ENCODE measurements at places on chromosomes 3 and 15. TPM values are rescaled to one million over a fixed set of nuclear protein-coding genes. Genes with fewer than 3 reads are reported as not detected.

The PGBD4 gene
- 3.4 TPM for total RNA-seq

The IMPG2 gene
- 2.4 TPM for total RNA-seq

The ZMAT3 gene
- 15.1 TPM for total RNA-seq

The B3GNT5 gene
- total RNA-seq: 19.9 TPM

The THBS1 gene
- total RNA-seq: 58.4 TPM

The TICRR gene
- 5.7 TPM for total RNA-seq

The IL17RD gene
- 29.3 TPM for total RNA-seq

GRCh38 chr3:140347151-140347550, 330.7 kb upstream of the TRIM42 start:
- DNase-seq: no peak

DNA sequence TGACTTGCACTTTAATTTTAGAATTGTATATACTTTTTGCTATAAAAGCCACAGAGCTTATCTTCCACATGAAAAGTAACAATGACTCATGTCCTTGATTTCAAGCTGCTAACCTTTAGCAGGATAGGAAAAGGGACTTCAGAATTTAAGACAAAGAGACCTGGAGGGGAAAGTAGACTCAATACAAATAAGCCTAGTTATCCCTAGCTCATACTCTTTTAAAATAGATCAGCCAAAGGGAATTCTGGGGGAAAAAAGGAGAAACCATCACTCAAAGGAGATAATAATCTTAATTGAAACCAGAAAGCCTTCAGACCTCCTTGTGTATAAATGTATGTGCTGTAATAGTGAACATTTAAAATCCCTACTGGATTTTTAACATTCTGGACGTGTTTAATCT, 930.3 kb downstream of the NTRK3 start:
- DNase-seq: no peak

- DNase-seq: no peak
Observed at GRCh38 chr15:89785064-89785773, 9.1 kb downstream of the MESP2 start.

- DNase-seq: no peak
Observed at GRCh38 chr15:66824424-66824823, 122.4 kb downstream of the SMAD6 start.

GRCh38 chr3:189516039-189516438, 115.2 kb upstream of the TP63 start:
- no peak for DNase-seq

- no peak for DNase-seq
Observed at GRCh38 chr3:123678108-123678511, 93.3 kb upstream of the HACD2 start.

DNA sequence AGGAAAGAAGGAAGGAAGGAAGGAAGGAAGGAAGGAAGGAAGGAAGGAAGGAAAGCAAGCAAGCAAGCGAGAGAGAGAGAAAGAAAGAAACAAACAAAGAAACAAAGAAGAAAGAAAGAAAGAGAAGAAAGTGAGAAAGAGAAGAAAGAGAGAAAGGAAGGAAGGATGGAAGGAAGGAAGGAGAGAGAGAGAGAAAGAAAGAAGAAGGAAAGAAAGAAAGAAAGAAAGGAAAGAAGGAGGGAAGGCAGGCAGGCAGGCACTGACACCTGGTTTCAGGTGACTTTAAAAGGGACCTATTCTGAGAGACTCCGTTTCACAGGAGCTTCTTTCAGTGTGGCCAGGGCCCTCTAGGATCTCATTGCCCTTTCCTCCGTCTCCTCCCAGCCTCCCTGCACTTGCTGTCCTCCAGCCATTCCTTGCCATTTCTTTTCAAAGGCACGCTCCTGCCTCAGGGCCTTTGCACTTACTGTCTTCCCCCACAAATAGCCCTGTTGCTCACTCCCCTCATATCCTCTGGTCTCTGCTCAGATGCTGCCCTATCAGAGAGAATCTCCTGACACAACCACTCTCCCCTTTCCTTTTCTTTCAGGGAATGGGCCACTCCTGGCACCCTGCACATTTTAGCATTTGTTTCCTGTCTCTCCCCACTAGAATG, 31.5 kb downstream of the IL12A start:
- no peak for DNase-seq

DNA sequence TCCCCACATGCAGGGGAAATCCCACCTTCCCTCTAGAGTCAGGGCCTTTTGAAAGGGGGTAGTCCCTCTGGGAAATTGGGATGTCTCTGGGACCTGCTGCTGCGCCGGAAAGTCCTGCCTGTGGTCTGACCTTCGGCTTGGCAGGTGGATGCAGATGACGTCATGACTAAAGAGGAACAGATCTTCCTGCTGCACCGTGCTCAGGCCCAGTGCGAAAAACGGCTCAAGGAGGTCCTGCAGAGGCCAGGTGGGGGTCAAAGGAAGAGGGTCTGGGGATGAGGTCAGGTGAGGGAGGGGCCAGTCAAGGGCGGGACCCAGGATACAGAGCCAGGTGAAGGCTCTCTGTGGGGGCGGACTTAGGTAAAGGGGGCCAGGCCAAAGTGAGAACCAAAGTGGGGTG, 16.2 kb downstream of the PTH1R start:
- no peak for DNase-seq

DNA sequence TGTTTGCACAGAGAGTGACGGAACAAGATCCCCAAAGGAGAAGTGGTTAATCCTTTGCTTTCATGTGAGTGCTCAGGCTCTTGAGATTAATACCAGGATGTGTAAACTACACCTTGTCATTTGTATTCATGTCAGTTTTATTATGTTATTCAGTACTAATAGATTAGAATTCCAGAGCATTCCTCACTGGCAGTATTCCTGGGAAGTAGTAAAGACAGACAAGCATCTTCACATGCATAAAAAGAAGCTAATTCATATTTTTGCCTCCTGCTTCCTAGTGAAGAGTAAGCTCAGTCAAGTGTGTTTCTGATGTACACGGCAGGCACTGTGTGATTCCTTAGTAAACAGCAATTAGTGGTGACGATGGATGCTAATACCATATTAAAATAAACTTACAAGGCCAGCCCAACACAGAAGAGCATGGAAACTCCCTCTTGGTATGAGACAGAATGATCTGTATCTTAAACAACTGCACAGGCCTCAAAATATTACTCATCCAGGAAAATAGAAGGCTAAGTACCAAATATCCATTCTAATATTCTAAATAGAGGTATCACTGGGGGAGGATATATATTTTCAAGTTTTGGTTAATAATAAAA, 336.8 kb upstream of the MCTP2 start:
- DNase-seq: no peak

DNA sequence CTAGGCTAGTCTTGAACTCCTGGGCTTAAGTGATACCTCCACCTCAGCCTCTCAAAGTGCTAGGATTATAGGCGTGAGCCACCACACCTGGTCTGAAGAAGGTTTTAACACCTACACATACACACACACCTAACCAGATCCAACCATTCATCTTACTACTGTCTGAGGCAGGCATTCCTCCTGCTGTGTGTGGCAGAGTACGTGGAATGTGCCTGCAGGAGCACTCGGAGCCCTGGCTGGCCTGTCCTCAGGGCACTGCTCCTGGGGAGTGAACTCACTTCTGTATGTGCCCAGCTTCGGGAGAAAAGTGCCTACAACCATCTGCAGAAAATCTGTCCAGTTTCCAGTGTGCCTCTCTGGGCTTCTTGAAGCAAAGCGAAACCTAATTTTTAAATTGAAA, 58.2 kb upstream of the LIMD1 start:
- no peak for DNase-seq

DNA sequence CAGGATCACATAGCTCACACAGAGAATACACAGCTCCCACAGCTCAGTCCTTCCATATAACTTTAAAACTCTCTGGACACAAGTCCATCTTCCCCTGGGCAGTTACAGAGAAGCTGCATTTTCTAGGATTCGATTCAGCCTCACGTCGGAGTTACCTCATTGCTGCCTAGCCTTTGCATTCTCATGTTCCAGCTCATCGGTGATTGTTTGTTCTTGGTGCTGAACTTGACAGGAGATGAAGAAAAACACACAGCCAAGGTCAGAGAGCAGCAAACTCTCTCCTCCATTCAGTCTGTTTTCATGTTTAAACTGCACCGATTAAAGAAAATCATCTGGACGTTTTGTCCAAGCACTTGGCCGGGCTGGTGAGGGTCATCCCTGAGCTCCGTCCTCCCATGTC, 375.5 kb upstream of the CFAP20DC start:
- no peak for DNase-seq

DNA sequence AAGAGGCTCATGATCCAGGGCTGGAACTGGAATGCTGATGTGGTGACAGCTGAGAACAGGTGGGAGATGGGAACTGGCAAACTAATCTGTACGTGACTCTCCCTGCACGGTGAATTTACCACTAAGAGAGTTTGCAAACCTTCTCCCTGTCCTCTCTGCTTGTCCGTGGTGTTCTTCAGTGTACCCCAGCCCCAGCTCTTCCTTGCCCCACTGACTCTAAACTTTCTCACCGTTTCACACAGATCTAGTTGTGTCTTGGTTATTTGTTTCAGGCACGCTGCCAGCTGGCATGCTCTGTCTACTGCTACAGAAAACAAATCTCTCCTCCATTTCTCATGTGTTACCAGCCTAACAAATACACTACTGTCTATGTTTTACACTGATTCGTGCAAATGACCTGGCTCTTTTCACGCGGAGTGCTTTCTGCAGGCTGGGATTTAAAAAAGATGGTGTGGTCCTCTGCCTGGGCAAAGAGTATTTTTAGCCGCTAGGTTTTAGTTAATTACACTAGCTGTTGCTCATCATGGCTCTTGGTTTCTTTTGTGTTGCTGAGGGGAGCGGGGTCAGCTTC, 192.7 kb upstream of the LRIG1 start:
- DNase-seq: no peak

GRCh38 chr15:93451822-93452221, 362.8 kb upstream of the RGMA start:
- DNase-seq: no peak

GRCh38 chr3:25191673-25192072, 236.4 kb upstream of the RARB start:
- DNase-seq: no peak

- DNase-seq: no peak
Observed at GRCh38 chr15:31271224-31271635, 55.4 kb upstream of the KLF13 start.

GRCh38 chr3:14141602-14142341, 16.9 kb downstream of the TMEM43 start:
- no peak for DNase-seq
